ENCODE measurements at places on chromosomes 3 and 15. TPM values are rescaled to one million over a fixed set of nuclear protein-coding genes. Genes with fewer than 3 reads are reported as not detected.

SNURF gene
- total RNA-seq: 7.3 TPM

SIDT1 gene
- total RNA-seq: 31.6 TPM

FBXL22 gene
- total RNA-seq: 0.81 TPM

ZMAT3 gene
- 23.0 TPM for total RNA-seq

SEMA6D gene
- total RNA-seq: not detected

NPHP3 gene
- 14.4 TPM for total RNA-seq

TMCO5A gene
- total RNA-seq: not detected

KIAA1143 gene
- total RNA-seq: 35.0 TPM

KIF9 gene
- 3.9 TPM for total RNA-seq

NPAP1 gene
- not detected for total RNA-seq

CD86 gene
- total RNA-seq: 2.5 TPM

RTP4 gene
- 19.4 TPM for total RNA-seq

CCDC13 gene
- 0.60 TPM for total RNA-seq

IL16 gene
- total RNA-seq: 239 TPM
